ENCODE measurements at places on chromosomes 3 and 15. TPM values are rescaled to one million over a fixed set of nuclear protein-coding genes. Genes with fewer than 3 reads are reported as not detected.

DNA sequence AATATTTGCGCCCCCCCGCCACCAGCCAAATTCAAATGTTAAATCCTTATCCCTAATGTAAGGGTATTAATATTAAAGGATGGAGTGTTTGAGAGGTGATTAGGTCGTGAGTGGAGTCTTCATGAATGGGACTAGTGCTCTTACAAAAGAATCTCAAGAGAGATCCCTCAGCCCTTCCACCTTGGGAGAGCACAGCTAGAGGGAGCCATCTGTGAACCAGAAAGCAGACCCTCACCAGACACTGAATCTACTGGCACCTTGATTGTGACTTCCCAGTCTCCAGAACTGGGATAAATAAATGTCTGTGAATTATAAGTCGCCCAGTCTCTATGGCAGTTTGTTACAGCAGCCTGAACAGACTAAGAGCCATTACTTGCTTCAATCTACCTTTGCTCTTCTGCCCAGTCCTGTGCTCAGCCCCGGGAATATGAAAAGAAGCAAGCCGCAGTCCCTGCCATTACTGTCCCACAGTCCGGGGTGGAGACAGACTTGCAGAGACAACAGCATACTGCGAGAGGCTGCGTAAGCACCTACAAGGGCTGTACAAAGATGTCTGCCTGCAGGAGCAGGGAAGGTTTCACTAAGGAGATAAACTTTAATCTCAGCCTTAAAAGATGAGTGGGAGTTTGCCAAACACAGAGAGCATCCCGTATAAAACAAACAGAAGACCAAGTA lies 110.7 kb upstream of the TMCO5A start:
- H3K27me3 ChIP-seq = no peaks in the 10 kb centered on the region
- no peaks in the 10 kb centered on the region for H3K36me3 ChIP-seq
- no peaks in the 10 kb centered on the region for H3K4me1 ChIP-seq
- H3K27ac ChIP-seq = no peak overlapping the region

DNA sequence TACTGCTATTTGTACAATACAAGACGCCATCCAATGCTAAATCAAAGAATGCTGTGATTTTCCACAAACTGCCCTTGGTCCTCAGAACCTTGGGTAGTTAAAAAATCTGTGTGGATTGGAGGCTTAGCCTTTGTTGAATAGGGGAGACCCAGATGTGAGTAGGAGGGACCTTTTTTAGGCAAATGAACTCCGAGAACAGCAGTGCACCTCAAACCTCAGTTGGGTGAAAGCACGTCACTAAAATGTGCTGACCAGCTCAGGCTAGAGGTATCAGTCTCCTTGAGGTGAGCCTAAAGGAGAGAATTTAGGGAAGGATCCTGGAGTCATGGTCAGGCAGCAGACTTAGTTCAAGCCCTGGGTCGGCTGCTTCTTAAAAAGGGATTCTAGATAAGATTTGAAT lies 200.7 kb downstream of the SOX2 start:
- no peak for DNase-seq
- H3K4me1 ChIP-seq = no peaks in the 10 kb centered on the region
- no peaks in the 10 kb centered on the region for H3K27me3 ChIP-seq
- no peak overlapping the region for H3K27ac ChIP-seq
- H3K36me3 ChIP-seq = no peaks in the 10 kb centered on the region
- no peak overlapping the region for H3K4me3 ChIP-seq

- no peaks in the 10 kb centered on the region for H3K4me1 ChIP-seq
- H3K4me3 ChIP-seq = no peak overlapping the region
- H3K36me3 ChIP-seq = no peaks in the 10 kb centered on the region
- DNase-seq = no peak
- H3K27me3 ChIP-seq = no peaks in the 10 kb centered on the region
- no peak overlapping the region for H3K27ac ChIP-seq
Measured at GRCh38 chr3:90132197-90132596, 1024.8 kb downstream of the EPHA3 start.

GRCh38 chr15:38021259-38021658 lies 86.8 kb downstream of the TMCO5A start:
- H3K36me3 ChIP-seq = no peaks in the 10 kb centered on the region
- no peaks in the 10 kb centered on the region for H3K27me3 ChIP-seq
- H3K4me1 ChIP-seq = no peaks in the 10 kb centered on the region
- no peak overlapping the region for H3K4me3 ChIP-seq
- DNase-seq = no peak

The FBXL22 gene
- 2.5 TPM for polyA plus RNA-seq

The SLC6A20 gene
- 0.06 TPM for polyA plus RNA-seq

The RASGRP1 gene
- not detected for polyA plus RNA-seq

All from heart right ventricle (tissue), 16 donors.